ENCODE measurements at places on chromosomes 16 and 17. TPM values are rescaled to one million over a fixed set of nuclear protein-coding genes. Genes with fewer than 3 reads are reported as not detected.

DNA sequence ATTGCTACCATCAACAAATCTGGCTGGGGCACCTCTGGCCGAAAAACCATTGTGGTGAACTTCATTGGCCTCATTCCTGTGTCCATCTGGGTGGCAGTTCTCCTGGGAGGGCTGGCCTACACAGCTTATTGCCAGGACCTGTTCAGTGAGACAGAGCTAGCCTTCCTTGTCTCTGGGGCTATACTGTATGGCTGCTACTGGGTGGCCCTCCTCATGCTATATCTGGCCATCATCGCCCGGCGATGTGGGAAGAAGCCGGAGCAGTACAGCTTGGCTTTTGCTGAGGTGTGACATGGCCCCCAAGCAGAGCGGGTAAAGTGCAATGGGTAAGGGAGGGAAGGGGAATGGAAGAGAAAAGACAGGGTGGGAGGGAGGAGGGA is 9.5 kb downstream of the HAS3 start:
- no peak for DNase-seq

DNA sequence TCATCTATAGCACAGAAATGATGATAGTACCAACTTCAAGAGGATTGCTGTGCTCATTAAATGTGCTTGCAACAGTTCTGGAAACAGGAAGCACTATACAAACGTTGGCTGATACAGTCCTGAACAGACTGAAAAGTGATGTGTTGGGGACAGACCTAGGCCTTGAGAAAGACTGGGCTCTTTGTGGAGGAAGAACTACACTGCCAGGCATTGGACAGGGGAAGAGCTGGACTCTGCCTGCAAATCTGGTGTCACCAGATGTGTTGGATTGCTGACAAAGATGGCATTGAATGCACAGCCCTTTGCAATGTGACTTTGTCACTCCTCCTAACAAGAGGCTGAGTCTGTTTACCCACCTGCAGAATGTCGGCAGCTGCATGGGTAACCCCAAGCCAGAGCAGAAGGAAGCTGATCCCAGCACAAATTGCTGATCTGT is 12.4 kb upstream of the ST6GALNAC2 start:
- no peak for DNase-seq

DNA sequence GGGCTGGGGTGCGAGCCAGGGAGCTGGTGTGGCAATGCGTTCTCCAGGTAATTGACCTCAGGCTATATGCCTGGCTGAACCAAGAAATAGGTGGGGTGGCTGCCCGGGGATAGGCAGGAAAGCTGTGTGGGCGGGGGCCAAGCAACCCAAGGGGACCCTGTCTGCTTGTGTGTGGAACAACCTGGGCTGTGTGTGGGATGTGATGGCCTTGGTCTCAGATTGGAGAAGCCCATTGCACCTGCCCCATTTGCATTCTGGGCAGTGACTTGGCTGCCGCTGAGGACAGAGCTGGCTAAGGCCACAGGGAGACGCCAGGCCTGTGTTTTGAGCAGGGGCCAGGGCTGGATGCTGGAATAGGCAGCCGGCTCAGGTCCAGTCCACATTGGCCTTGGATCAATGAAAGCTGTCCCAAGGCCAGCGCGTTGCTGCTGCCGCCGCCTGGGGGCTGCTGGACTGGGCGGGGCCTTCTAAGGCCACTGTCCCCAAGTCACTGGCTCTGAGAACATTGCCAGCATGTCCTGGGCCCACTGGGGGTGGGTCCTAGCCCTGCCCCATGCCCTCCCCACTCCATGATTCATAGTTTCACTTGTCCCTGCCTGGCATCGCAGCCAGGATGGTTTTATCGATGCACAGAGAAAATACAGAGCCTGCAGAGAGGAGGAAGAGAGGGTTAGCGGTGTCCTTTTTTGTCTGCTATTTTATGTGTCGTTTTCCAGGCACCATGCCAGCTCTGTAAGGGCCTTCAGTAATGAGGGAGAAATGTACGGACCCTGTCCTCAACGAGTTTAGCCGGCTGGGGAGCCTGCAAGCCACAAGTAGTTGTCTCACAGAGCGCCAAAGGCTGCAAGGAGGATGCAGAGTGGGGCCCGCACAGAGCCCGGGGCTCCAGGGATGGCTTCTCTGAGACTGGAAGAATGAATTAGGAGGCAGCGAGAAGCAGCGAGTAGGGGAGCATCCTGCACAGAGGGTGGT is 43.9 kb downstream of the NKD1 start:
- DNase-seq: peak; percentile 90

Gene TMC8
- 1.5 TPM for total RNA-seq

Gene CDRT15L2
- total RNA-seq: not detected

DNA sequence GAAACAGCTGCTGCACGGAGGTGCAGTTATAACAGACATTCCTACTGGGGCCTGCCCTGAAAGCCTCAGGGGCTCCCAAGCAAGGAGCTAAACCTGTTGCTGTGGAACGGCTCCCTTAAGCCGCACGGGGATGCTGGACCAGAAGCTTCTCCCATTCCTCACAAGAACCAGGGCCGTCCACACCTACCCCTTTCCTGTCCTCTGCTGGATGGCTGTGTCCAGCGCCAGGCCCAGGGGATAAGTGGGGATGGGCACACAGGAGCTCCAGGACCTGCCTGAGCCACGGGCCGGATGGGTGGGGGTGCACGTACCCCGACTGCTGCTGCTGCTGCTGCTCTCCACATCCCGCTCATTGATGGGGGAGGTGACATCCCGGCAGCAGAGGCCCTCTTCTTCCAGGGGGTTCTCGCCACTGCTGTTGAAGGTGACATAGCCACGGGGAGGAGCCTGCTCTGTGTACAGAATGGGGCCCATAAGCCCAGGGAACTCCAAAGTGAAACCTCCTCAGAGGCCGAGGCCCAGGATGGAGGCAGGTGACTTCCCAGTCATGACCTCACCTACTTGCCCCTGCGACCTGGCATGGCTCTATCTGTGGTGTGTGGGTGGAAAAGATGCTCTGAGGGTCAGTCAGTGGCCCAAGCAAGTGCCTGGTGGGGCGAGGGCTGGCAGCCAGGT is 8.6 kb downstream of the NUDT16L1 start:
- DNase-seq: no peak

Gene CLEC3A
- total RNA-seq: not detected

- DNase-seq: no peak
Observed at GRCh38 chr17:9339958-9340357, 235.7 kb downstream of the STX8 start.

Gene KRT15
- 1,380 TPM for total RNA-seq

- no peak for DNase-seq
Observed at GRCh38 chr16:87700406-87701077, 65.2 kb downstream of the KLHDC4 start.

DNA sequence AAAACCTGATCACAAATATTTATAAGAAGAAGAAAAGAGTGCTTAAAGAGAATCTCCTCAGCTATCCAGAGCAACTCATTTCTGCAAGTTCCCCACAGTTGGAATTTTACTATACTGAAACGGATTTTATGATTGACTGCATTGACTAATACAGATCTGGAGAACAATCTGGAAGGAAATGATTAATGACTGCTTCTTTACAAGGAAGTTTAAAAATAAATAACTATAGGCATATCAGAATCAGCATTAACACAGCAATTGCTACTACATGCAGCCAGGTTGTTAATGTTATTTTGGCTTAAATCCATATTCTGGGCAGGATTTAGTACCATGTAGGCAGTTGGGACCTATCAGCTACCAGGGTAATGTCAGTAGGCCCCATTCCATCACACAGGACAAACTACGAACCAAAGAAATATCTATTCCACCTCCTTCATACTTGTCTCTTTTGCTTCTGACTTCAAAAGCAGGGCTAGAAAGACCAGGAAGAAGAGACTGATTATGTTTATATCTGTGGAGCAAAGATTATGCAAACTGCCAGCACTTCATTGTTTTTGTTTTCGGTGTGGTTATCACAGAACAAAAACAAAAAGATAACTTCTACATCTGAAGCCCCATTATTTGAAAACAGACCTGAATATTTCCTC is 3.9 kb downstream of the SKAP1 start:
- no peak for DNase-seq

Gene ERBB2
- 196 TPM for total RNA-seq

DNA sequence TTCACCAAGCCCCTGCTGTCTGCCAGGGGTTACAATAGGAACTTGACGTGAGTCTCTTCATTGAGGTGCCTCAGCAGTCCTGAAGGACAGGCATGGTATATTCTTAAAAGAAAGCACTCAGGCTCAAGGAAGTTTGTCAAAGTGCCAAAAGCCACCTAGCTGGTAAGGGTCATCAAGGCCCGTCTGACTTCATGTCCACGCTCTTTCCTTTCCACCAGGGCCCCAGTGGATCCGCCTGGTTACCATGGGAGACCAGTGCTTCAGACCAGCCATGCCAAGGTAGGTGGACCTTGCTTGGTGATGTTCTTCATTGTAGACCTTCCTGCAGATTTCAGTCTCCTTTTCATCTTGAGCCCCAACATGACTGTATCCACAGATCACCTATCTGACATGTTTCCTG is 27.6 kb upstream of the CCL1 start:
- DNase-seq: no peak

- DNase-seq: no peak
Observed at GRCh38 chr16:35798885-35799426, 2339.5 kb downstream of the TP53TG3F start.

DNA sequence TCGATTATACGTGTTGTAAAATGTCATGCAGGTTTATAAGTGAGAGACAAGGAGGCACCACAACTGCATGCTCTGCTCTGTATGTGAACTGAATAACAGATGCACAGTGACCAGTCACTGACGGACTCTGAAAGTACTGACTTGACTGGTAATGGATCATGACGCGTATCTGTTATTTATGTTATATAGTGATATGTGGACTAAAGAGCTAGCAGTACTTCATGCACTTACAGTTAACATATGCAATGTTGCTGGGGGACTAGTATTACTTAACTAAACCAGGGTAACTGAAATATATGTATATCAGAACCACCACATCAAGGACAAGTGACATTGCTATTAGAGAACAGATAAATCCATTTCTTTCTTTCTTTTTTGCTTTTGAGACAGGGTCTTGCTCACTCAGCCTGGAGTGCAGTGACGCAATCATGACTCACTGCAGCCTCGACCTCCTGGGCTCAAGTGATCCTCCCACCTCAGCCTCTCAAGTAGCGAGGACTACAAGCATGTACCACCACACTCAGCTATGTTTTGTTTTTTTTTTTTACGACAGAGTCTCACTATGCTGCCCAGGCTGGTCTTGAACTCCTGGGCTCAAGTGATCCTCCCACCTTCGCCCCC is 17.2 kb downstream of the COIL start:
- no peak for DNase-seq
